Fibroblast of skin of scalp (primary cell): ENCODE measurements at places on chromosomes 7 and 10.
A peak's percentile ranks its signal among the peaks of the same experiment; 100 is the strongest.

GRCh38 chr7:87926581-87927461 is 7.2 kb upstream of the ADAM22 start:
- DNase-seq = peak; percentile 55

DNA sequence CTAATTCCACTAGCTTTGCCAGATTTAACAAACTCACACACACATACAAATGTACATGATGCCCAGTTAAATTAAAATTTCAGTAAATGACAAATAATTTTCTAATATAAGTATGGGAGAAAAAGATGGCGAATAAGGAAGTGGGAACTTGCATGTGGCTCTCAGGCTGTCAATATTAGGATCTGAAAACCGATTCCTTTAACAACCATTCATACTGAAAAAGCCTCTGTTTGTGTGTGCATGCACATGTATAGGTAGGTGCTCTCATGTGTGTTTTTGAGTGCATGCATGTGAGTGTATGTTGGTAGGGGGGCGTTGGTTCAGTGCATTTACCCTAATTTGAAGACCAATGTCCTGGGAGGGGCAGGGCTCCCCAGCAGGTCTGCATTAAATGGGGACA is 125.3 kb downstream of the HTR7 start:
- DNase-seq = no peak

DNA sequence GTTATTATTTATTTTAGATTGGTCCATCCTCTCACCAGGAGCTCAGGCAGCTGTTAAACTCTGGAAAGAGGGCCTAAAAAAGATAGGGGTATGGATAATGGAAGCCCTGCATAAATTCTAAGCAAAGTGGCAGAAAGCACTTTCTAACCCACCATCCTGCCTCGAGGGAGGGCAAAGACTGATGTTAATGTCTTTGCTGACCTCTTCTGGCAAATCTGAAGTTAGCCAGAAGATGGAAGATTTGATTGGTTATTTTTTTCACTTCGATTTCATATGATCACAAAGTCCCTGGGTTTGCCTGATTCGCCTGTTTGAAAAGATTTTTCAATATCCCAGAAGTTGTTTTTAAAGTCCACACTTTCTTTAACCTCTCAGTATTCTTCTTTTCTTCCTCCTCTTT is 24.8 kb downstream of the OR9A2 start:
- DNase-seq = no peak

GRCh38 chr10:4059471-4060138 is 274.6 kb upstream of the KLF6 start:
- no peak for DNase-seq

GRCh38 chr10:16521311-16522016 is at the start of gene C1QL3:
TSS of gene C1QL3 (minus strand) at chr10:16521879. CDS start at chr10:16521065, 814 bp downstream.
- DNase-seq = peak; percentile 13

- DNase-seq = no peak
Observed at GRCh38 chr7:155986497-155987160, 174.4 kb upstream of the SHH start.

- no peak for DNase-seq
Observed at GRCh38 chr10:8071666-8072065, 17.2 kb downstream of the GATA3 start.

- no peak for DNase-seq
Observed at GRCh38 chr7:73690646-73691045, 7.2 kb downstream of the BUD23 start.

GRCh38 chr10:105585171-105585570 is 944.1 kb downstream of the SORCS3 start:
- no peak for DNase-seq

DNA sequence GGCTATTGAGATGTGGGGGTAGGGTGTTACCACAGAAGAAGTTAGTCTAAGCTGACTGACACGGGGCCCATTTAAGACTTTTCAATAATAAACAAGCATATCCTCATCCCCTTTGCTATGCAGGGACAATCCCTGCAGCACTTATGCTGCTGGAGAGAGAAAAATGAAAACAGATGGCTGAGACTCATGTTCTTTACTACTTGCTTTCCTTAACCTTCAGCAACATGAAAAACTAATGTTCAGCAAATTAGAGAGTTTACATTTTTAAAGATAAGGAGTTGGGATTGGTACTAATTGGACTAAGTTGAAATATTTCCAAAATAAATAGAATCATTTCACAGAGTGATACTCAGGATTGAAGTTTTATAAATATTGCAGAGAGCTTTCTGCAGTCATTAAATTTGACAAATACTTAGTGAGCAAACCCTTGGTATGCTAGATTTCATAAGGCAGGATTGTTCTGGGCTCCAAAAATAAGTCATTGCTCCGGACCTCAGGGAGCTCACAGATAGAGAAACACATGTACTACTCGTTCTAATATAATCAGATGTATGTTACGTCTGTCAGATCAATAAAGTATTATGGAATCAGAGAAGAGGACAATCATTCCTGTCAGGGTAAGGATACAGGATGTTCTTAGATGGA is 147.1 kb upstream of the LRRN3 start:
- peak; percentile 76 for DNase-seq

- no peak for DNase-seq
Observed at GRCh38 chr7:25968205-25968993, 183.6 kb upstream of the NFE2L3 start.

GRCh38 chr7:41629711-41630111 is 73.2 kb downstream of the INHBA start:
- peak; percentile 57 for DNase-seq

DNA sequence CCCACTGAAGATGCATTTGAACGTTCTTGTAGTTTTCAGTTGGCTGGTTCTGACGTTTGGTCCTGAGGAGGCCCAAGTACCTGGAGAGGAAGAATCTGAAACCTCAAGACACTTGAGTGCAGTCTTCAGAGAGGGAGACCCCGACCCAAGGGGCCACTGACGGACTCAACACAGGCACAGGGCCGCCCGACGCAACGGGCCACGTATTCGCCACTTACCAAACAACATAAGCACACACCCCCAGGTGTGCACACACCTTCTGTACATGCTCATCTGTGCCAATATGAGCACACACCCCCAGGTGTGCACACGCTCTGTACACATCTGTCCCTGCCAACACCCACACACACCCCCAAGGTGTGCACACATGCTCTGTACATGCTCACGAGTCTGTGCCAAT is 68.5 kb downstream of the DIP2C start:
- DNase-seq = no peak

DNA sequence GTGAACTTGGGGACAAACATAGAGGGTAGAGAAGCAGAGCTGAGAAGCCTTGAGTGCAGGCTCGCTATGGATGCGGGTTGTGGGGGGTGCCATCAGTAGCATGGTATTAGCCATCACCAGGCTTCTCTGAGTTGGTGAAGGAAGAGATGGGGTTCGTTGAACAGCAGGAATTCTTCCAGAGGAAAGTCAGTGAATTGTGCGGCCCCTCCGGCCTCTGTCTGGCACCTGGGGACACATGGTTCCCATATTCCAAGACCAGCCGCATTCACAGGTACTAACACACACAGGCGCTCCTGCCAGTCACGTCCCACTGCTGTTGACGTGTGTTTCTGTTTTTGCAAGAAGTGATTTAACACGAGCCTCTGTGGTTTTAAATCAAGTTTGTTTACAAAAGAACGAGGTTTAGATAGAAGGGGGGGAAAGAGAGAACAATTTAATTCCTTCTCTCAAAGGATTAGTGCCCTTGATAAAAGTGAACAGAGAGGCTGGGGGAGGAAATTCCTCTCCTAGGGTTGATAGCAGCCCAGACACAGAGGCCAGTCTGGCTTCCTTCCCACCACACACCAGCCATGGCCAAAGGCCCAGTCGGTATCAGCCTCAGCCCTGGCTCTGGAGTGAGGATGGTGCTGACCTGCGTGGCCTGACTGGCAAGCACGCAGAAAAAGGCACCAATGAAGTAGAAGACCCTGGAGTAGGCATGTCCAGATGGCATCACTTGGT is 252.6 kb upstream of the IGFBP3 start:
- no peak for DNase-seq

GRCh38 chr7:41648501-41648900 is 54.4 kb downstream of the INHBA start:
- DNase-seq = no peak

DNA sequence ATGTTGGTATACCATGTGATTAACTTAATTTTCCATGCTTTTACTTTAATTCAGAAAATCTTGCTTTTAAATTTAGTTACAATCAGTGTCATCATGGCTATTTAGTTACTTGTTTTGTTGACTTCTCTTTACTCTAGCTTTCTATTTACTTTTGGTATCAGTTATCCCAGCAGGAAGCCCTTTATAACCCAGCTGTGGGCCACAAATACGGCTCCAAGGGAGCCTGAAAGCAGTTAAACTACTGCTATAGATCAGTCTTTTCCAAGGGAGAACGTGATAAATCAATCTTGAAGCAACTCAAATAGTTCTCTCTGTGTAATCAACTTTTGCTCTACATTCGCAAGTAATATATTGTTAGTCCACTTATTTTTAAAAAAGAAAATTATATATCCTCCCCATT is 287.4 kb downstream of the CACNA2D1 start:
- DNase-seq = no peak

DNA sequence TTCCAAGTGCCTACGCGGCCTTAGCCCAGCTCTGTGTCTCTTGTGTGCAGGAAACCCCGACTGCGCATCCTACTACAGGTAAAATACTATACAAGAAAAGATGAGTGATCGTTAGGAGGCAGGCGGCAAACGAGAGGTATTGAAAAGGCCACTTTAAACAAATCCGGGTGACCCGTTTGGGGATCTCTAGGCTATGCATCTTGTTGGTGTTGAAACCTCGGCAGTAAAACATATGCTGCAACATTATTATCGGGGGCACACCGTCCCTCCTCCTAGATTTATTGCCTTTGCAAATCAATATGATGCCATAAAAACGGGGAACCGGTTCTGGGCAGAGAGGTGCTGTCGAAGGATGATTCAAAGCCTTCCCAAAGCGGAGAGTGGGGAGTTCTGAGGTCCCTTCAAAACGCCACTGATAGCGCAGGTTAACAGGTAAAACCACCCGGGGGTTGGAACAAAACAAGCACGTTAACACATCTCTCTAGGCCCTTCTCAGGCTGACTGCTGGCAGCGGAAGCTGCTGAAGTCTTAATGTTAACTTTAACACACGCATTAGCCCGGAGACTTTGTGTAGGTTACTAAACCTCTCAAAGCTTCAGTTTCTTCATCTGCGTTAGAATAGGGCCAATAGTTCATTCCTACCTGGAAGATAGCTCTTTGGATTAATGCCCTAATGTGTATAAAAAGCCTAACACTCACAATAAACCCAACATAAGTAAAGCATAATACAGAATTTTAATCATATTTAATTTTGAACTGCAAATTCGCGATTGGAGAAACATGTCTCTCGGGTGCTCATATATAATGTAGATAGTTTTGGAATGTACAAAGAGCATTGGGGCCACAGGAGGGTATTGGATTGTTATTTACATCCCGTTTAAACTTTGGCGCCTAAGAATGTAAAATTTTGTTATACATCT is 2.6 kb upstream of the TBX20 start:
- DNase-seq = no peak

DNA sequence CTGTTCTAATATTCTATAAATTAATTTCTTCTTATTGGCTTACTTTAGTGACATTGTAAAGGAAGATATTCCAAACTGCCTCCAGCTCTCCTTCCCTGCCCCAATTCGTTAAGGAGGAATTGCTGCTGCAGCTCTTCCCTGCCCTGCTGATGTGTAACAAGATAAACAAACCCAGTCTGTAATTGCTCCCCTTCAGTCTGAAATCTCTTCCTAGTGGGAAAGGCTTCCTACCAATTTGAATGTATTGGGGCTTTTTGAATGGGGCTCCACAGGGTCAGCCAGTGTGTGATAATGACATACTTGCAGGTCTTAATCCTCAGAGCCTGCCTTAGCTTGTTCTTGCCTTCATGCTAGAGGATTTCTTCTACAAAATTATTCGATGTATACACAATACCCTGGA is 849.9 kb upstream of the GHITM start:
- DNase-seq = no peak

DNA sequence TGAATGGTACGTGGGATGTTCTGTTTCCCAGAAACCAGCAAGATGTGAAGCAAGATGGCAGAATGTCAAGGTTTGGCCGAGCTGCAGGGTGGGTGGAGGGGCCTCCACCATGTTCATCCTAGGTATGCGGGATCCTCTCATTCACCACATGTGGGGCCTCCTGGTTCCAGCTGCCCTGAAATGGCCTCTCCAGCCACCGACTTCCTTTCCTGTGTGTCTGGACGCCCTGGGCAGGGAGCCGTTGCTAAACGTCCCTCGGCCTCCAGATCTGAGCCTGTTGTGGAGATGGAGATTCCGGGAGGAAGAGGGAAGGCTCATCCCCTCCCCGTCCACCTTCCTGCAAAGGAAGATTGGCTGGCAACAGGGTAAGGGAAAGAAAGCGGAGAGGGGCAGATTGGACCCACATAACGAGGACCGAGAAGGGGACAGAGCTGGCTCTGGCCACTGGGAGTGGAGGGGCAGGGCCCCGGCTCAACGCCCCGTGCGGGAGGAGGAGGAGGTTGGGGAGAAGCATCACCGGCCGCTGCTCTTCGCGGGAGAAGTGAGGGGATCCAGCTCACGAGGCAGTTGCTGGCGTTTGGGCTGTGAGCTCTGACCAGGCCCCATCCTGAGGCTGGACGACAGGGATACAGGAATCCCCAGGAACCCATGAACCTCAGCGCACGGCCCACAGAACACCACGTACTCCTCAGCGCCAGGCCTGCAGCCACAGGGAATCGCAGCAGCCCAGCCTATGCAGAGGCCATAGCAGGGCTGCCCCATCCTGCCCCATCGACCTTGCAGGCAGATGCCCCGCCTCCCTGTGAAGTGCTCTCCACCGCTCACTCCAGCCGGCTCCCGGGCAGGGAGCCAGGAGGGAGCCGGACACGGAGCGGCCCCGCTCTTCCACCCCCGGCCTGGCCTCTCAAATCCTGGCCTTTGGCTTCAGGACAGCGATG is 98.3 kb downstream of the FOXL3 start:
- no peak for DNase-seq

DNA sequence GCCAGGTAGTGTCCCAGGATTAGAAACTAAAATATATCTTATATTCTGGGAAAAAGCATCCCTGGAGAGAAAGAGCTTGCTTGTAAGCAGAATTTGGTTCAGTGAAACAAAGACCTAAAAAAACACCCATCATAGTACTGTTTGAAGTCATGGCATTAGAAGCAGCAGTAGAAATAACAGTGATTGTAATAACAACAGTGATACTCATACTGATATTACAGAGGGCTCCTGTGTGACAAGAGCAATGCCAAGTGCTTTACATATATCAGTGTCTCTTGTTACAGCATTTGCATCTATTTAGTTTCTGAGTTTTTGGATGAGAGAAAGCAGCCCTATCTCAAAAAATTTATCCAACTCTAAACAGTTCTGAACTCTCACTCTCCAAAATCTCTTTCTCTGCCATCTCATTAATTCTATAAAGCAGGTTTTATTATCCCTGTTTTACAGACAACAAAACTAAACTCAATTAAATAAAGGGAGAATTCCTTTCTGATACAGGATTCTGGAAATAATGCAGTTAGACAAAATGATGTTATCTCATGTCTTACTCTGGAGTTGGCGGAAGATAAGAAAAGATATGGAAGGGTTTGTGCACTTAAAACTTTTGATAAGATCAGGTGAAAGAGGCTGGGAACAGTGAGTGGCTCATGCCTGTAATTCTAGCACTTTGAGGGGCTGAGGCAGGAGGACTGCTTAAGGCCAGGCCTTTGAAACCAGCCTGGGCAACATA is 146.5 kb upstream of the AOAH start:
- no peak for DNase-seq

- DNase-seq = no peak
Observed at GRCh38 chr7:76359978-76360638, 1.3 kb upstream of the YWHAG start.

GRCh38 chr7:138667535-138668228 is 33.5 kb downstream of the SVOPL start:
- no peak for DNase-seq

GRCh38 chr10:45450866-45451265 is 76.8 kb downstream of the ALOX5 start:
- no peak for DNase-seq

- DNase-seq = peak; percentile 58
Observed at GRCh38 chr10:58672845-58673244, 160.2 kb downstream of the BICC1 start.
